Vagina (tissue), 2 donors: ENCODE measurements at places on chromosomes 12 and 14. TPM values are rescaled to one million over a fixed set of nuclear protein-coding genes. Genes with fewer than 3 reads are reported as not detected.

- no peak for DNase-seq
Observed at GRCh38 chr14:105383083-105383730, 15.1 kb upstream of the TEX22 start.

DNA sequence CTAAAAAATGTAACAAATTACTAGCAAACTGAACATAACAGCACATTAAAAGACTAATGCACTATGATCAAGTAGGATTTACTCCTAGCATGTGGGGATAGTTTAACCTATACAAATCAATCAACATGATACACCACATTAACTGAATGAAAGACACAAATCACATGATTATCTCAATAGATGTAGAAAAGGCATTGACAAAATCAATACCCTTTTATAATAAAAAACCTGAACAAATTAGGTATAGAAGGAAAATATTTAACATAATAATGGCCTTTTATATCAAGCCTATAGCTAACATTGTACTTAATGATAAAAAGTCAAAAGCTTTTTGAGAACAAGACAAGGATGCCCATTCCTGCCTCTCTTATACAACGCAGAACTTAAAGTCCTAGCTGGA lies 540.0 kb downstream of the RERGL start:
- DNase-seq: no peak

- no peak for DNase-seq
Observed at GRCh38 chr14:23564876-23565275, 2.7 kb downstream of the AP1G2 start.

GRCh38 chr14:105053421-105053820 lies 11.8 kb downstream of the GPR132 start:
- no peak for DNase-seq

DNA sequence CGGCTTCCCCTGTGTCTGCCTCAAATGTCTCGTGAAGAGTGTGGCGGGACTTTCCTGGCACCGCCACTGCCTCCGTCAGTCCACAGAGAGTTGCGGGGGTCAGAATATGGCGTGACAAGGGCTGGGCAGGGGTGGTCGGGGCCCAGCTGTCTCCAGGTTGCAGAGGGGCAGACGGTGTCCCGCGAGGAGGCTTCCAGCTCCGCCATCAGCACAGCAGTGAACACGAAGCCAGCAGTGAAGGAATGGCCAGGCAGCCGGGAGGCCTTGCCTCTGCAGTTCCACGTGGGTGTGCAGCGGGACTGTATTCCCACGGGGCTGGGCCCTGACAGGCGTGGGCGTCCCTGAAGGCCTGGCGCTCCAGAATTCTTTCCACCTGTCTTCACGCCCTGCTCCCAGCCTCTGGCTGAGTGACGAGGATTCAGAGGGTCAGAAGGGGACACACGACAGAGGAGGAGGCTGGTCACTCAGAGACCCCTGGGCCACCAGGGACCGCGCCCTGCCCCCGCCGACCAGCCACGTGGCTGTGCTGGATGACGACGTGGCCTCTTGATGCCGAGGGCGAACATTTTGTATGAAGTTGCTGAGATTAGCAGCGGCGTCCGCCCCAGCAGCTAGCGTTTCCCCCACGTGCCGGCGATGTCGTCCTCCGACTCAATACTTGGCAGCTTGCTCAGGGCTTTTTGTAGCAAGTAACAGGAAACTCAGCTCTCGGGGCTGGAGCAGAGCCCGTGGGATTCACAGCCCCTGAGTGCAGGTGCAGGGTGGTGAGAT lies 25.0 kb upstream of the GALNT9 start:
- DNase-seq: no peak

GRCh38 chr14:99519347-99519881 lies 38.2 kb downstream of the CCNK start:
- DNase-seq: no peak

GRCh38 chr12:98399532-98399931 lies 115.9 kb upstream of the TMPO start:
- DNase-seq: no peak

DNA sequence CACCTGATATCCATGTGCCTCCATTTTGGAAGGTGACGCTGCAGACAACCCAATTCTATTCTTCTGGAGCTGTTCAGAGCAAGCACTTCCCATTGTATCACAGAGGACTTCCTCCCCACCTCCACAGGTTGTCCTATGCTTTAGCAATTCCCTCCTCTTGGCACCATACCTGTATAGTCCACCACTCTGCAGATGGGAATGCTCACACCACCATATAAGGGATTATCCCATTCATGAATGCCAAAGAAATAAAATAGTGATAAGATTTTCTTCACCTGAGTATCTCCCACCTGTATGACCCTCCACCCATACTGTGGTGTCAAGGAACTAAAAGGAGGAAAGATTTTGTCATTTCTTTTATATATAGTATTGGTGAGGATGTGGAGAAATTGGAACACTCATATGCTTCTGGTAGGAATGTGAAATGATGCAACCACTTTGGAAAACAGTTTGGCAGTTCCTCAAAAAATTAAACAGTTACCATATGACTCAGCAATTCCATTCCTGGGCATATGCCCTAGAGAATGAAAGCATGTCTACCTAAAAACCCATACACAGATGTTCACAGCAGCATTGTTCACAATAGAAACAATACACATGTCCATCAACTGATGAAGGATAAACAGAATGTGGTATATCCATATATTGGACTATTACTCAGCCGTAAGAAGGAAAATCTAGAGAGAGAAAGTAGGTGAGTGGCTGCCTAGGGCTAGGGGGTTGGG lies 75.2 kb downstream of the FIGNL2 start:
- no peak for DNase-seq

DNA sequence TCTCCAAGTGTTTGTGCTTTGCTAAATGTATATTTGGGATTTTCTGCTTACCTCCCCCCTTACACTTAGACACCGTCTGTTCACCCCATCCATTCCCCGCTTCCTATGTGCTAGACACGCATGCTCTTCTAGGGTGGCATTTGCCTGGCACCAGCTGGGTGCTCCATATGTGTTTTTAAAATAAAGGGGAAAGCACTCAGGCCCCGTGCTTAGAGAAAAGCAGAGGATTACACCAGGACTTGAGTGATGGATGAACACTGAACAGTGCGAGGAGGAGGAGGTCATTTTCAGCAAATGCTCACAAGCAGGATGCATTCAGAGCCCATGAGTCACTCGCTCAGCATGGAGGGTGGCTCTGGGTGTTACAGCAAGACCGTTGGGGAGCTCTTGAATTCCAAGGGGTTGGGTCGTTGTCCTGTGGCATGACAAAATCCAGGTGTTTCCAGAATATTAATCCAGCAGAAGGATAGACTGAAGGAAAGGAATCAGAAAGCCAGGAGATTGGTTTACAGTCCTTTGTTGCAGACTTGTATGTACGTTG lies 2.9 kb upstream of the BDKRB1 start:
- no peak for DNase-seq

- no peak for DNase-seq
Observed at GRCh38 chr14:63039866-63040265, 5.4 kb downstream of the KCNH5 start.

- DNase-seq: no peak
Observed at GRCh38 chr12:25943940-25944339, 14.5 kb upstream of the RASSF8 start.

GRCh38 chr12:58860056-58860787 lies 60.1 kb downstream of the LRIG3 start:
- no peak for DNase-seq

DNA sequence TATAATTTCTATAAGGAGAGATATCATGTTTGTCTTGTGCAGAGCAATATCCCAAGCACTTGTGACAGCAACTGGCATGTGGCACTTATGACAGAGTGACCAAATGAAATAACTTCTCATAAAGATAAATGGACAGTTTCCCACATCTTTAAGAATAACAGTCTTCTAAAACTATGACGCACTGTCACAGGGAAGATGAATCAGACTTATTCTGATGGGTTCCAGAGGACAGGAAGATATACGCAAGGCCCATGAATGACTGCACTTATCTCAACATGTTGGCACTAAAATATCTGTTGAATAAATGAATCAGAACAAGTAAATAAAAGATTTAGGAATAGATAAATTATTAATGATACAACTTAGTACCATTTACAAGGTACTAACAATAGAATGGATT lies 465.8 kb upstream of the SYT1 start:
- DNase-seq: no peak

DNA sequence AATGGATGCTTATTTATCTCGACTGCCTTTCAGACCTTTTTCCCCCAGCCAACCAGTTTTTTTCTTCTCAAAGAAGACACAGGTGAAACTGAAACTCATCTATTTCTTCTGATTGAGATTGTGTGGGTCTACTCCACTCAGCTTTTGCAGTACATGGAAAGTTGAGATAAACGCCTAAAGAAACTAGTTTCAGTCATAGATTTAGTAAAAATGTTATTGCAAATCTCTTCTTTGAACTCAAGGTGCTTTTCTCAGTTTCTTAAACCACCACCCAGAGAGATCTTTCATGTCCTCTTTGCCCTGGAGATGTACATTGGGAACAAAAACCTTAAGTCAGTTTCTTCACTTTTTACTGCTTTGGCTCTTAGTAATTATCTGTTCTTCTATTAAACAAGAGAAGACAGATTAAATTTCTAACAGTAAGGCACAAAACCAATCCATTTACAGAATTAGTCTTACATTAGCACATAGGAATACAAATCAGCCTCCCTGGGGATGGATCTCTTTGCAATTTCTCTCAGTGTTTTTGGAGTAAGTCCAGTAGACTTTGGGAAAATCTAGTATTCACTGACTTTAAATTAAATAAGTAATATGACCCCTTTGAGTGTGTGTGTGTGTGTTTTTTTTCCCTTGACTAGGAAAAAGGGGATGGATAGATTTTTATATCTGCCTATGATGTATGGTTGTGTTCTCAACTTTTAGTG lies 11.6 kb downstream of the FBXW8 start:
- no peak for DNase-seq

DNA sequence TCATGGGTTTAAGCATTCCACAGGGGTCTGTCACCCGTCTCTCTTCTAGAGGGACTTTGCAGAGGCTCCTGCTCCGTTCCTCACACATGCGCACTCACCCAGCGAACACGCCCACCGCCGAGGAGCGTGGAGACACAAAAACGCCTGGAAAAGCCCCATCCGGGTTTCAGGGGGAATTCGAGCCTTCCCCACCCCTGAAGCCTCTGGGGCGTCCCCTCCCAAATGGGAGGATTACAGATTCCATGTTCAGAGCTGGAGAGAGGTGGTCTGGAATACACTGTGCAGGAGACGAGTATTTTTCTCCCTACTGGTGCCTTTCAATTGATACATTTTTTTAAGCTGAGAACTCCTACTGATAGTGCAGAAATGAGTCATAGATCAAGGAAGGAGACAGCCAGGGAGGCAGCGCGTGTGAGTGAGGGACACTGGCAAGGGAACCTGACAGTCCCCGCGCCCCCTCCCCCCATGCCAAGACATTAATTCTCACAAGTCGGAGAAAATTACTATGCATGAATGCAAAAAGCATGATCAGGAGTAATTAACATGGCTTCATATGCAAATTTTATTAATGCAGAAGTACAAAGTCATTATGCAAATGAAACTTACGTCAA lies 36.9 kb downstream of the BCL11B start:
- DNase-seq: no peak

GRCh38 chr12:111057701-111058425 lies 137.5 kb upstream of the MYL2 start:
- no peak for DNase-seq

GRCh38 chr12:78419513-78419912 lies 445.1 kb upstream of the SYT1 start:
- DNase-seq: no peak

GRCh38 chr14:75636100-75636692 lies 24.5 kb downstream of the ERG28 start:
- DNase-seq: no peak

- no peak for DNase-seq
Observed at GRCh38 chr12:90512518-90512917, 442.5 kb downstream of the CCER1 start.

DNA sequence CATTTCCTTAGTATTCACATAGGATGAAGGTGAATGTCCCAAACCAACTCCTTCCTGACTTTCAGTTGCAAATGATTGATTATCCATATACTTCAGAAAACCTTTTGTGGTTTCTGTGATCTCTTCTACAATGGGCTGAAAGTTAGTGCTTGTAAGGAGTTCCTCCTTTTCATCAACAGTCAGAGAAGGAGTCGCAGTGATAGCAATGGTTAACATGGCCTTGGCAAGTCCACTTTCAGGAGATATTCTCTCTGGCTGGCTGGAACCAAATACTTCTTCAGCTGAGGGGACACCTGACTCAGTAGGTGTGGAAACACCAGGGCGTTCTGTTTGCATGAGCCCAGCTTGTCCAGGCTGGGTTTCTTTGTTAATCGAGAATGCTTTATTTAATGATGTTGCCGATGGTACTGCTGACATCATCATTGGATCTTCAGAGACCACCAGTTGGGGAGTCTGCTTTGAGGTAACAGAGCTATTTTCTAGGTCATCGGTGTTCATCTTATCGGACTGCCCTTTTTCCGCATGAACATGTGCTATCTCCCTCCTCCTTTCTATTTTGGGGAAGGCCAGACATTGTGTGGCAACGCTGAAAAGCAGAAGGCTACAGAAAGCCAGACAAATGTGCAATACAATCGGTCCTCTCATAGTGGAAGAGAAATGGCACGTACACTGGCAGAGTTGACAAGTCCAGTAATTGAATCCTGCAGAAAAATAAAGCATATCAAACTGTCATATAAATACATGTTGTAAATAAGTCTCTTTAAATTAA lies 13.1 kb downstream of the ARMH4 start:
- DNase-seq: no peak

DNA sequence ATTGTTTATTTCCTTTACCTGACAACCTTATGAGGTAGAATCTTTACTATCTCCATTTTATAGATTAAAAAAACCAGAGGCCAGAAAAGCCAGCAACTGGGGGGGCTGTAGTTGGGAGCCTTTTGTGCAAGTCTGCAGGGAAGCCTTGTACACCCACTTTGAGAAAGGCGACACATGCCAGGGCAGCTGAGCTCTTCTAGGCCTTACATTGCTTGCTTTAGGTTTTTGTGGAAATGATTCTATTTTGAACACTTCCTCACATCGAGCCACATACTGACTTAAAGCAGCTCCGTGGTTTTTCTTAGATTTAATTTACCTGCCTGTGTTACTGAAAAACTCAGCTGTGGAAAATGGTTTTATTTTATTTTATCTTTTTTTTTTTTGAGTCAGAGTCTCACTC lies 34.6 kb downstream of the EP400 start:
- no peak for DNase-seq

GRCh38 chr14:91331721-91332120 lies 85.9 kb downstream of the CCDC88C start:
- no peak for DNase-seq

- DNase-seq: no peak
Observed at GRCh38 chr14:99270458-99271220, 1.4 kb downstream of the BCL11B start.

Gene PLEKHD1
- total RNA-seq: not detected

Gene P3H3
- total RNA-seq: 37.3 TPM

Gene FAIM2
- 19.4 TPM for total RNA-seq

Gene TAS2R42
- total RNA-seq: not detected

Gene GPR162
- total RNA-seq: 3.2 TPM

Gene ANKRD33
- not detected for total RNA-seq

Gene RIMBP2
- 0.25 TPM for total RNA-seq

Gene AQP5
- total RNA-seq: not detected

Gene ANKLE2
- total RNA-seq: 63.1 TPM

Gene DLGAP5
- total RNA-seq: 2.2 TPM

Gene HOXC4
- total RNA-seq: 1.2 TPM

Gene C14orf93
- 16.0 TPM for total RNA-seq

Gene ENDOU
- 21.4 TPM for total RNA-seq

Gene ABCD2
- 1.5 TPM for total RNA-seq

Gene SGPP1
- 21.1 TPM for total RNA-seq
